ENCODE measurements at places on chromosomes 12 and 14.

DNA sequence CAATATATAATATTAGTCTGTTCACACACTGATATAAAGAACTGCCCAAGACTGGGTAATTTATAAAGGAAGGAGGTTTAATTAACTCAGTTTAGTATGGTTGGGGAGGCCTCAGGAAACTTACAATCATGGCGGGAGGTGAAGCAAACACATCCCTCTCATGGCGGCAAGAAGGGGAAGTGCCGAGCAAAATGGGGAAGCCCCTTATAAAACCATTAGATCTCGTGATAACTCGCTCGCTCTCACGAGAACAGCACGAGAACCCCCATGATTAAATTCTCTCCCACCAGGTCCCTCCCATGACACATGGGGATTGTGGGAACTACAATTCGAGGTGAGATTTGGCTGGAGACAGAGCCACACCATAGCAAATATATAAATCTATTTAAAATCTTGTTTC is 269.8 kb downstream of the ATP23 start:
- no peak for DNase-seq

DNA sequence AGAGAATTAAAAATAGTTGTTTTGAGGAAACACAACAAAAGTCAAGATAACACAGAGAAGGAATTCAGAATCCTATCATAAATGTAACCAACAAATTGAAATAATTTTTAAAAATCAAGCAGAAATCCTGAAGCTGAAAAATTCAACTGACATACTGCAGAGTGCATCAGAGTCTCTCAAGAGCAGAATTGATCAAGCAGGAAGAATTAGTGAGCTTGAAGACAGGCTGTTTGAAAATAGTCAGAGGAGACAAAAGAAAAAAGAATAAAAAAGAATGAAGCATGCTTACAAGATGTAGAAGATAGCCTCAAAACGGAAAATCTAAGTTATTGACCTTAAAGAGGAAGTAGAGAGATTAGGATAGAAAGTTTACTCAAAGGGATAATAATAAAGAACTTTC is 65.8 kb upstream of the PPP2R5C start:
- no peak for DNase-seq

DNA sequence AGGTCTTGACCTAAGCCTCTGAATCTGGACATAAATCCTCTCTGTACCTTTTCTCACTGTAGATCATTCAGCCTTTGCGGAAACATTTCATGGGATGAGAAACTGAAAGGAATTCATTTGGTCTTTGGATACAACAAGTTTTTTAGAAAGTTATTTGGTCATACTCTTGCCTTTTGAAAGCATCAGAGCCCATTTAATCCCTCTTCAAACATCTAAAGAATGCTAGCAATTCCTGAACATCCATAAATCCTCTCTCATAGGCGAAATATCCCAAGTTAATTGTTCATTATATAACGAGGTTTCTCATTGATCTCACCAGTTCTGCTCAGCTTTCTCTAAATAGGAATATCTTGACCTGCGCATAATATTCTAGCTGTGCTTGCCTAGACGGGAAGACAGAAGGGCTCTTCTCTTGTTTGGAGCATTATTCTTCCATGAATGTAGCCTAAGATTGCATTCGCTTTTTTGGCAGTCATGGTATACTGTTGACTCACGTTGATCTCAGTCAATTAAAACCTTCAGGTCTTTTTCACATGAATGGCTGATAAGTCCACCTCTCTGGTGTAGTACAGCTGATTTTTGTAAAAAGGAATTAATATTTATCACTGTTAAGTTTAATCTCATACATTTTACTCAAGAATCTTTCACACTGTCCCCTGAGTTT is 24.1 kb downstream of the NTN4 start:
- no peak for DNase-seq

DNA sequence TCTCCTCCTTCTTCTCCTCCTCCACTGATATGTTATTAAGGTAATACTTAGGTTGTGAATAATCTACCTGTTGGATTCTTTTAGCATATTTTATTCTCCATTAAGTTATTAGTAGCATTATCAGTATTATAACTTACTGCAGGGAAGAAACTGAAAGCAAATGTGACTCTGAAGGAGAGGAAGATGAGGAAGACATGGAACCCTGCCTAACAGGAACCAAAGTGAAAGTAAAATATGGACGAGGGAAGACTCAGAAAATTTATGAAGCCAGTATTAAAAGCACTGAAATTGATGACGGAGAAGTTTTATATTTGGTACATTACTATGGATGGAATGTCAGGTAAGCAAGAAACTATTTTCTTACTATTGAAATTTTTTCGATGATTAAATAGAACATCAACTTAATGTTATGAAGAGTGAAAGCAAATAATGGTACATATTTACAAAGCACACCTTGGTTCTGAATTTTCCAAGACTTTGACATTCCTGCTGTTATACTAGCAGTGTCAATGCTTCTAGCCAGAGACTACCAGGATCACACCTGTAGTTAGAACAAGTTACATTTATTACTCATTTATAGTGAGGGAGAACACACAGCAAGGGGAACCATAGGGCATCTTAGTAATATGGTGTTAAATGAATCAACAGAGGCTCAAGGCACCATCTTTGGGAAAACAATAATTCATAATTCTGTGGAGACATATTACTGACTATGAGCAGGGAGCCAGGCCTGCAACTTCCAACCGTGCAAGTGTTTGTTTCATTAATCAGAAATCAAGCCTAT is 42.0 kb upstream of the TOMM20L start:
- DNase-seq: no peak

GRCh38 chr12:128827724-128828123 is 4.0 kb upstream of the SLC15A4 start:
- DNase-seq: no peak

- DNase-seq: no peak
Observed at GRCh38 chr12:15497671-15498292, 175.5 kb downstream of the PTPRO start.

DNA sequence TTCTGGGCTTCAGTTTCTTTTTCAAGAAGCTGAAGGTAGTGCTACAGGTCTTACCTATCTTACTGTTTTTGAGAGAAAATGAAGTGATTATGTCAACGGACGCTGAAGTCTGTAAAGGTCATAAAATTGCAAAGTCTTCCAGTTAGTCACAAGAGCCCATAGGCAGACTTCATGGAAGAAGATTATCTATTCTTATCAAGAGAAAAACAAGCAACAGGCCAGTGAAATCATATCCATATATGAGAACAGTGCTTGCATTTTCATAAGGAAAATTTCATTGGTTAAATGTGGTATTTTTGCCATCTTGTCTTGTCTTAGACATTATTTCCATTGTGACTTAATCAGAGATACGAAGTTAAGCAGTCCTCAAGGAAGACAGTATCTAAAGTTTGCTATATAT is 412.7 kb upstream of the SEL1L start:
- DNase-seq: no peak
